NCI-H2171 treated with DMSO at 0.1 percent for 48 hours (cell line): ENCODE measurements at places on chromosomes 16 and 17.

DNA sequence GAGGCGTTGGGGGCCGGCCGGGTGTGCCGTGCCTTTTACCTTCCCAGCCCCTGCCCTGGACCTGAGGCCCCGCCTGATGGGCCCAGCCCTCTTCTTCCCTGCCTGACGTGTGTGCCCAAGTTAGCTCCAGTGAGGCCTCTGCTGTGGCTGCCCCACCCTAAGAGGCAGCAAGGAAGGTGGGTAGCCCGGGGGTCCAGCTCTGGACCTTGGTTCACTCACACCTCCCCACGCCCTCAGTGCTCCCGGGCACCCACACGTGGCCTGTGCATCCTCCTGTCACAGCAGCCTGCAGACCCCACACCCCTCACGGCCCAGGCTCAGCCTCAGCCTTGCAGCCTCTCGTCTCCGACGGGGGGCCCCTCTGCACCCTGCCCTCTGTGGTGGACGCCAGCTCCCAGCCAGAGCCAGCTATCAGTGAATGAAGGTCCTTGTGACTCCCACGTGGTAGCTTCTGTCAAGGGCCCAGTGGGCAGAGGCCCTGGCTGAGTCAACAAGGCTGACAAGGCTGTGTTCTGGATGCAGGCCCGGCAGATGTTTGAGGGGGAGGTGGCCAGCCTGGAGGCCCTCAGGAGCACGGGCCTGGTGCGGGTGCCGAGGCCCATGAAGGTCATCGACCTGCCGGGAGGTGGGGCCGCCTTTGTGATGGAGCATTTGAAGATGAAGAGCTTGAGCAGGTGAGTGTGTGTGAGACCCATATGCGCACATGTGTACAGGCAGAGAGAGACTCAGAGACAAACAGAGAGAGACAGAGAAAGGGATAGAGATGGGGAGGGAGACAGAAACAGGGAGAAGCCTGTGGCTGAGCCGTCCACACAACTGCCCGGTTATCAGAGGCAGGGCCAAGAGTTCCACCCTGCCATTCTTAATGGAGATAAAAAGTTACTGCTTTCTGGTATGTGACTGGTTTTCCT is 2.8 kb downstream of the FN3K start:
- no peak for DNase-seq

- no peak for DNase-seq
Measured at GRCh38 chr16:83781-84615, 6.0 kb downstream of the MPG start.

DNA sequence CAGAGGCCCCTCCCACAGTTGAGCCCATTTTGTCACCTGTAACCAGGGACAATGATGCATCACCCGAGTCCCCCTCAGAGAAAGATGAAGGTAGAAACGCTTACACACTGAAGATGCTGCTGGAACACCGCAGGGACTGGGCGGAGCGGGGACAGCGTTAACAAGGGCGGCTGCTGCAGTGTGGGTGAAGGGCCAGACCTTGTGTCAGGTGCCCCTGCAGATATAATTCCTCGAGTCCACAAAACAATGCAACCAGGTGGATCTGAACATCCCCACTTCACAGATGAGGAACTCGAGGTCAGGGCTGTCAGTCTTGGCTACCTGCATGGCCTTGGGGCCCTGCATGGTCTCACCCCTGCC is 6.3 kb upstream of the MAPK7 start:
- no peak for DNase-seq

- DNase-seq = no peak
Measured at GRCh38 chr16:49213594-49213993, 68.0 kb downstream of the CBLN1 start.

DNA sequence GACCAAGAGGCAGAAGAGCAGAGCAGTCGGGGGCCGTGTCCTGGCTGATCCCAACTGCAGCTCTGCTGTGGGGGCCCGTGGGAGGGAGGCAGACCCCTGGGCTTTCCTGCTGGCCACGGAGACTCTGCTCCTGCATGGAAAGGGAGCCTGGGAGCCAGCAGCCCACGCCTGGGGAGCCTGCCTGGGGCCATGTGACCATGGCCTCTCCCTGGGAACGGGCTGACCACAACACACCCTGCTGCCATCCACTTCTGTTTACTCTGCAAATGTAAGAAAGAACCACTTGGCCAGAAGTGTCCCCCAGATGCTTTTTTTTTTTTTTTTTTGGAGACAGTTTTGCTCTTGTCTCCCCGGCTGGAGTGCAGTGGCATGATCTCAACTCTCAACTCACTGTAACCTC is 2.0 kb upstream of the TEDC2 start:
- no peak for DNase-seq

DNA sequence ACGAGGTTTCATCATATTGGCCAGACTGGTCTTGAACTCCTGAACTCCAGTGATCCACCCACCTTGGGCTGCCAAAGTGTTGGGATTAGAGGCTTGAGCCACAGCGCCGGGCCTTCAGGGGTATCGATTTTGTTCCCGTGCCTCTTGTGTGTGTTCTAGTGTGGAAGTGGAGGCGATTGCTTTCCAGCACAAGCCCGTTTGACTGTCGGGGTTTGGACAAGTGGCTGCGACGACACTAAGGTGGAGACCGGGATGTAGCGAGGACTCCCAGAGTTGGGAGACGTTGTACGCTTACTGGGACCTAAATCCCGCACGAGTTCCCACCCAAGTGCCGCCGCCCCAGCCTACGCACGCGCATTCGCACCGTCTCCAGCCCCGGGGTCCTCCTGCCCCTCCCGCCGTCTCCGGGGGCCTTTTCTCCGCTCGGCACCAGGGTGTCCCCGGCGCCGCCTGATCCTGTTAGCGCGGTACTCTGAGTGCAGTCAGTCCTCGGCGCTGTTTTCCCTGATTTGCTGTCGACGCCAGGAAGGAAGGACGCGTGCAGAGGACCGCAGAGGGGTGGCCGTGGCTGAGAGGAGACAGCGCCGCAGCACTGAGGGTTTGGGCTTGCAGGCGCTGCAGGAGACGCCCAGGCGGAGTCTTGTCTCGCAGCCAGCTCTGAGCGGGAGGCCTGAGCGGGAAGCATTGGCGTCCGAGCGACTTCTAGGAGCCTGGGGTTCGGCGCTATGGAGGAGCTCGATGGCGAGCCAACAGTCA is at the start of gene NUP85:
Gene NUP85 (plus strand): TSS at position 643 of the 756 bp plus-strand sequence. CDS start 83 bp downstream, at position 726.
- DNase-seq = peak; percentile 97

DNA sequence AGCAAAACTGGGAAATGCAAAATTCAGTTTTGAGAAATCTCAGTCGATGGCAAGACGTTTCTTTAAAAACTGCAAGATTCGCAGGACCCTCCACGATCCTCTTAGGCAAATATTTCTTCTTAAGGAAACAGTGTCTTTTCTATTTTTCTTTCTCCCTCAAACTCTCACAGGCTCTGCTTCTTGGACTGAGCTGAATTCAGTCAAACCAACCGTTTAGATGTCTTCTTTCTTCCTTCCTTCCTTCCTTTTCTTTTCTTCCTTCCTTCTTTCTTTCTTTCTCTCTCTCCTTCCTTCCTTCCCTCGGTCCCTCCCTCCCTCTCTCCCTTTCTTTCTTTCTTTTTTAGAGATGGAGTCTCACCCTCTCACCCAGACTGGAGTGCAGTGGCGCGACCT is 67.2 kb upstream of the AXIN2 start:
- no peak for DNase-seq

- DNase-seq = no peak
Measured at GRCh38 chr16:55453909-55454308, 25.1 kb upstream of the MMP2 start.

GRCh38 chr17:68346448-68346847 is 55.2 kb downstream of the ARSG start:
- no peak for DNase-seq

DNA sequence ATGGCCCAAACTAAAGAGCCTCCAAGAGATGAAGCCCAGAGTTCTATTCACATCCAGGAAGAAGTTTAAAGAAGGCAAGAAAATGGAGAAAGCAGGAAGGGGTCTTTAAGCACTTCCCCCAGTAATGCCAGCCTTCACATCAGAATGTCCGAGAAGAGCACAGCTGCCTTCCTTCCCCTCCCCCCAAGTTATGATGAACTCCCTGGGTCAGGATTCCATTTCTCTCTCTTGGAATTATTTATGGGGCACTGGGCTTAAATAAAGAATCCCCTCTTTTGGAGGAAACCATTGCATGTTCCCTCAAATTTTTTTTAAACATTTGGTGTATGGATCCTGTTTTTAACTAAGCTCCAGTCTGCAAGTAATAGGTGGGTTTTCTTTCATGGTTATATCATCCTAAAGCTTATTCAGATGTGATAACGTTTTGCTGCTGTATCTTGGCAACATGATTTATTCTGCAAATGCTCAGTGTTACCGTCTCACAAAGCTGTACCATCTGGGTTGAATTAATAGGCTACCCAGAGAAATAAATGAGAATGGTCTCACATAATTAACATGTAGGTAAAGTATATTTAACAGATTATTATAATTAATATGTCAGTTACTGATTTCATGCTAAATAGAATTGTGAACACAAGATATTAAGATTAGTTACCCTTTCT is 160.9 kb upstream of the TOX3 start:
- DNase-seq = peak; percentile 55

GRCh38 chr16:71846431-71846830 is 655 bp downstream of the ATXN1L start:
- no peak for DNase-seq

DNA sequence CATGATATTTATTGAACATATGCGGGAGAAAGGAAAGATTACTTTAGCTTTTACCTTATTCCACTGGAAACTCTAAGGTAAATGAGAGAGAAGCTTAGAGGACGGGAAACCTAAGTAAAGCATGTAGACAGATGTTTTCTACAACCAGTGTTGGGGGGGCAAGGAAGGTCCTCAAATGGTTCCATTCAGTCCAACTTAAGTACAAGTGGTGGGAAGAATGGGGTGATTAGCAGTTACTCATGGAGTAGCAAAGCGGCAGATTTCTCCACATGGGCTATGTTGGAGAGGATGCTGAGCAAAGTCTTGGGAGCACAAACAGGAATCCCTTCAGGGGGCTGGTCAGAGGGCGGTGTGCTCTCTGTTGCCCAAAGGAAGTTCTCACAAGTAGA is 78.6 kb downstream of the YPEL2 start:
- no peak for DNase-seq

DNA sequence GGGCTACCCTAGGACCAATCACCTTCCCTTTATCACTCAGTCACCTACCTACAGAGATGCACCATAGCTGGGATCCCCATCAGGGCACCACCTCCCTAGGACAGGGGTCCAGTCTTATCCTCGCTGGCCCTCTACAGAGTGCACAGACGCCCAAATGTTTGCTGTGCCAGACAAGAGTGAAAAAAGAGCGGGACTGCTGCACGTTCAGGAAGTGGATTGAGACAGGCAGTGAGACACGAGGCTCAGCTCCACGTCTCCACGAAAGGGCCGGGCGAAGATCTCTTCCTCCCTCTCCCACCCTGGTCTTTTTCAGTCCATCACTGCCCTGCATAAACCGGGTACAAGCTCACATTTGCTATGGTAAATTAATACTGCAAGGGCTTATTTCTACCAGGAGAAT is 95.5 kb downstream of the ZFHX3 start:
- no peak for DNase-seq

GRCh38 chr17:38508954-38509771 is 80.9 kb downstream of the ARHGAP23 start:
- DNase-seq = peak; percentile 52

DNA sequence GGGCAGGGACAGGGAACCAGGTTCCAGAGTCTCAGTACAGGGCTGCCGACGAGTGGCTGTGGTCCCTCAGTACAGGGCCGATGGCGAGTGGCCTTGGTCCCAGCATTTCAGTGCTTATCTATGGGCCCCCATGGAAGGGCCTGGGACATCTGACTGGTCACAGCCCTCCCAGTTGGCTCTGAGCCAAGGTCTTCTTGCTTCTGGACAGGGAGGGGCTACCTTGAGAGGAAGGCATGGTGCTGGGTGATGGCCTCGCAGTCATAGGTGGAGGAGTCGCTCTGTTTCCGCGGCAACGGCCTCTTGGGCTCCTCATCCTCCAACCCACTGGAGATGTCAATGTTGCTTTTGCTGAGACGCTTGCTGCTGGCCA is 32.5 kb downstream of the PIMREG start:
- DNase-seq = no peak

DNA sequence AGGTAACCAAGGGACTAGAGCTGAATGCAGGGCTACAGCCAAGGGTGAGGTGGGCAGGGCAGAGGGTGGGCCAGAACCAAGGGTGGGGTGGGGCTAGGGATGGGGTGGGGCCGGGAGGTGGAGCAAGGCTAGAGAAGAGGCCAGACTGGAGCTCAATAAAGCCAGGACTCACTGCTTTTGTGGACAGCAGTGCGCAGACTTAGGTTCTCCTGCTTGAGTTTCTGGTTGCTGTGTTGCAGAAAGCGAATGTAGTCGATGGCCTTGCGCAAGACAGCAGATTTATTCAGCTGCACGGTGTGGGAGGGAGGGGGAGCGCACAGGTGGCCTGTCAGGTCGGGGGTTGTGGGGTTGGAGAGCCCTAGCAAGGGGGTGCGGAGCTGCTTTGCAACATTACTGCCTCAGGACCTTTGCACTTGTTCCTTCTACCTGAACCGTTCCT is 18.7 kb downstream of the SREBF1 start:
- no peak for DNase-seq

DNA sequence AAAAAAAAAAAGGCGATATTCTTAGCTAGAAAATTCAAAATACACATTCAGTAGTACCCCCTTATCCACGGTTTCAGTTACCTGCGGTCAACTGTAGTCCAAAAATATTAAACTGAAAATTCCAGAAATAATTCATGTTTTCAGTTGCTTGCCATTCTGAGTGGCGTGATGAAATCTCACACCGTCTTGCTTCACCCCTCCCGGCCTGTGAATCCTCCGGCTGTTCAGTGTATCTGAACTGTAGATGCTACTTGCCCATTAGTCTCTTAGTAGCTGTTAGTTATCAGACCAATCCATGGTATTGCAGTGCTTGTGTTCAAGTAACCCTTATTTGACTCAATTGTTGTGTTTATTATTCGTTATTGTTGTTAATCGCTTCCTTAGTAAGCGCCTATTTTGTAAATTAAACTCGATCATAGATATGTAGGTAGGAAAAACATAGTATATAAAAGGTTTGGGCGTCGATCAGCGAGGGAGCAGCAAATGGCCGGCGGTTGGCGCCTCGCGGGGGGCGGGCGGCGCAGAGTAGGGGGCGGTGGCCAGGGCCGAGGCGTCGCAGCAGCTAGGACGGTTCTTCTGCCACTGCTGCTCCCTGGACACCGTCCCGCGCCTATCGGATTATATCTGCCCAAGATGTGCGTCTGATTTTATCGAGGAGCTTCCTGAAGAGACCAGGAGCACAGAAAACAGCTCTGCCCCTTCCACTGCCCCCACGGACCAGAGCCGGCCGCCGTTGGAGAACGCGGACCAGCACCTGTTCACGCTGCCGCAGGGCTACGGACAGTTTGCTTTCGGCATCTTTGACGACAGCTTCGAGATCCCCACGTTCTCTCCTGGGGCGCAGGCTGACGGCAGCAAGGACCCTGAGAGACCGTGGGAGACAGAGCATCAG is 39.8 kb upstream of the AKAP1 start:
- no peak for DNase-seq

DNA sequence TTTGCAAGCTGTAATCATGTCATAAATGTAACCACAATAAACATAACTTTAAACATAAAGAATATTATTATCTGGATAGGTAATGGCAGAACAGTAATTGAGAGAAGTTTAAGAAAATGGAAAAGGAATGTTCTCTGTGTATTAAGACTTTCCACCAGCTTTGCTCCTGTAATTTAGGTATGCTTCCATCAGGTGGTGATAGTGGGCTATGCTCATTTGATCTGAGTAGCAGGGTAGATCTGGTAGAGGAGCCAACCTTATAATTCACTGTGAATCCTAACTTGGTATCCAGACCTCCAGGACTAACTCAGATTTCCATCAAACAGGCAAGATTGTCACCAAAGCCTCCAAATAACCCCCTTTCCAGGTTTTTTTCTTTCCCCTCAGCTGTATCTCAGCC is 137.9 kb upstream of the ZKSCAN2 start:
- no peak for DNase-seq

- no peak for DNase-seq
Measured at GRCh38 chr17:33125552-33125950, 133.9 kb downstream of the SPACA3 start.

GRCh38 chr17:56893503-56893902 is 20.3 kb downstream of the TRIM25 start:
- no peak for DNase-seq
